NCI-H524 treated with DMSO at 0.1 percent for 48 hours (cell line): ENCODE measurements at places on chromosomes 2 and 18.

DNA sequence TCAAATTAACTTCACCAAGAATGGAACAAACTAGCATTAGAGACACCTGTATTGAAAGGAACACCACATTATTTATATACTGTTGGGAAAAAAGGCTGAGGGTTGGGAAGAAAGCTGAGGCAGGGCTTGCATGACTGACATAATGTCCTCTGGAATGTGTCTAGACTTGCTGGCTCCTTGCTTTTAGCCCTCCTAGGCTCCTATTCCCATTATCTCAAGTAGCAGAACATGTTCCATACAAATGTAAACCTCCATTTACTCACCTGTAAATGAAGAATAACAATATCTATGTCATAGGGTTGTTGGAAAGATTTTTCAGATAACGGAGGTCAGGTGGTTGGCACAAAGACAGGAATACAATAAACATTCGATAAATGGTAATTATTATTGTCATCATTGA is 976 bp upstream of the ACADL start:
- no peak for DNase-seq

DNA sequence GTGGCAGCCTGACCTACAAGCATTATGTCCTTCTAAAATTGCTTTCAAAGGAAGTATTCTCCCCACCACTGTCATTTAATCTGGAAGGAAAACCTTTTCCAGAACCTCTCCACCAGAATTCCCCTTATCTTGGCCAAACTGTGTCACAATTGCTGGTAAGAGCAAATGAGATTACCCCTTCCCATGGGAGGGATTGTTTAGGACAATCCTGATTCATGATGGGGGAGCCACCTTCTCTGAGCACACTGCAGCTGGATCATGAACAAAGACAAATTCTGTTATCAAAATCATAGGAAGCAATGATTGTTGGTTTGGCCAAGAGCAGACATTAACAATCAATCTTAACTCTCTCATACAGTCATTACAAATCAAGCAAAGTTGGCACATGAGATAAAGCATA is 18.1 kb upstream of the ATOH8 start:
- DNase-seq: no peak

DNA sequence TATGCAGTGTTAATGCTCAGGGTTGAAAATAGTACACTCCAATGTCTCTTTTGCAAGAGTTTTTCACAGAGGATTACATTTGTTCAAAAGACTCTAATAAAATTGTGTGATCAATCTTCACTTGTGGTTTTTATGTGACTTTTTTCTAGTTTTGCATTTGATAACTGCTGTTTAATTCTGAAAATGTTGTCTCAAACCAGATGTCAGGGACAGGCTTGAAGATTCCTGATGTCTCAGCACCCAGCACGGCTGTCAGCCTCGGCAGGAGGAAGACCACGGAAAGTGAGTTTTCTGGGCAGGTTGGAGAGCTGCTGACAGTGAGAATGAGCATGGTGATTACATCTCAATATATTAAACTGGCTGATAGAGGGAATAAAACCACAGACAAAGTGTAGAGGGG is 9.1 kb downstream of the SOX11 start:
- DNase-seq: no peak

DNA sequence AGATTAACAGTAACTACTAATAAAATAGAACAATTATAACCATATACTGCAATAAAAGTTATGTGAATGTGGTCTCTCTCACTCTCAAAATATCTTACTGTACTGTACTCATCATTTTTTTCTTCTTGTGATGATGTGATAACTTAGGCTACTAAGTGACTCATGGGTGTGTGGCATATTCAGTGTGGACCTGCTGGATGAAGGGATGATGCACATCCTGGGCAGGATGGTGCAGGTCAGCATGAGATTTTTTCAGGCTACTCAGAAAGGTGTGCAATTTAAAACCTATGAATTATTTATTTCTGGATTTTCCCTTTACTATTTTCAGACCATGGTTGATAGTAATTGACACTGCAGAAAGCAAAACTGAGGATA is 90.7 kb downstream of the NCKAP5 start:
- no peak for DNase-seq

GRCh38 chr2:234339011-234339410 is 157.9 kb downstream of the ARL4C start:
- no peak for DNase-seq
